ENCODE measurements at places on chromosomes 16 and 17.

- DNase-seq = no peak
These were observed 31.3 kb upstream of the RASL10B start for GRCh38 chr17:35700150-35700549.

GRCh38 chr16:22052980-22053379, 39.4 kb upstream of the VWA3A start:
- DNase-seq = no peak

DNA sequence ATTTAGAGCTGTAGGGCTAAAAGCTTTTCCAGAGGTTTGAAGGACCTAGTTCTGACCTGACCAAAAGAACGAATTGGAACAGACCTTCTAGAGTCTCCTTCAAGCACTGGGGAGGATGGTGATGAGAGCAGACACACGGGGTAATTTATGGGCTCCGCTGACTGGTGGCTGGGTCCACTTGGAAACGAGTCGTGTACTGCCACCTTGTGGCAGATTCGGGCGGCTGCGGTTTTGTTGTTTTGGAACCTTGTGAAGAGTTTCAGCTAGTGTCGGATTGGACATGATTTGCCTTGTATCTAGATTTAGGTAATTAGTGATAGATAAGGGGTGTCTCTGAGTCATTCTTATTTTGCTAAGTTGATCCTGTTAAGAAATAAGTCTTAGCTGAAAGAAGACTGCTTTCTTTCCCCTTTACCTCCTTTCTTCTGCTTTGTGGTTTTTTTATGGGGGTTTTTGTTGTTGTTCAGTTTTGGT, 98.9 kb downstream of the AATF start:
- DNase-seq = peak; percentile 74

- peak; percentile 21 for DNase-seq
These were observed 57.7 kb downstream of the TBC1D16 start for GRCh38 chr17:79977708-79978547.
